HT-29 (cell line): ENCODE measurements at places on chromosomes 7 and 10.

DNA sequence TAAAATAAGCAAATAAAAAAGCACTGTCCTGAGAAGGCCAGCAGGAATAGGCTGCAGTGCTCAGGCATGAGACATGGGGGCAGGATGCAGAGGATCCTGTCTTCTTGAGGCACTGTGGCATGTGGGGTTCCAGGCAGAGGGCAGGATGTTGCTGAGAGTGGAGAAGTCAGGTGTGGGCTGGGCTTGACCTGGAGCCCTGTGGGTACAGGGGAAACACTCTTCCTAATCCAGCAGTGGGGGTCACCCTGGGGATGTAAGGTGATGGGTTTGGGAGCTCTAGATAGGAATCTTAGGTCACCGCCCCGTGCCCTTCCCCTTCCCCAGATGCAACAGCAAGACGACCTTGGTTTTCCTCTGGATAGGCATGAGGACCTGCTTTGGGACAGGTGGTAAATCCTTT lies 13.6 kb downstream of the SUMF2 start:
- no peak for DNase-seq

- DNase-seq: no peak
These were observed 40.5 kb downstream of the HIF1AN start for GRCh38 chr10:100576282-100576635.

DNA sequence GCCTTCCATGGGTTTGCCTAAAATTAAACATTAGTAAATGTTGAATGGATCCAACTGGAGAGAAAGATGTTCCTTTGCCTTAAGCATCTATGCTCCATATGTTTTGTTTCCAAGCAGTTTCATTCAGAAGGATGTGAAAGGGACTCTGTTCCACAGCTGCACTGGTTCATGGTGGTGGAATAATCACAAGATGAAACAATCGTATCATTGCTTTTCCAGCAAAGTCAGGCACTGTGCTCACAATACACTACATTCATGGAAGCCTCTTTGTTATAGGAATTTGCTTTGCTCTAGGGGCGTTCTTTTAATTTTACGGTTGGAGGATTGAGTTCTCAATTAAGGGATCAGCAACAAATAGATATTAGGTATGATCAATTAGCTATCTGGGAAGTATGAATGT lies 33.8 kb downstream of the RAMP3 start:
- DNase-seq: no peak

GRCh38 chr10:28127881-28128280 lies 129.0 kb upstream of the ODAD2 start:
- no peak for DNase-seq

GRCh38 chr7:27179503-27180430 lies 5.3 kb downstream of the HOXA11 start:
- DNase-seq: peak; percentile 71

GRCh38 chr7:130136579-130137167 lies 66.3 kb downstream of the KLHDC10 start:
- no peak for DNase-seq
